SK-MEL-5 (cell line): ENCODE measurements at places on chromosomes 4 and X.

DNA sequence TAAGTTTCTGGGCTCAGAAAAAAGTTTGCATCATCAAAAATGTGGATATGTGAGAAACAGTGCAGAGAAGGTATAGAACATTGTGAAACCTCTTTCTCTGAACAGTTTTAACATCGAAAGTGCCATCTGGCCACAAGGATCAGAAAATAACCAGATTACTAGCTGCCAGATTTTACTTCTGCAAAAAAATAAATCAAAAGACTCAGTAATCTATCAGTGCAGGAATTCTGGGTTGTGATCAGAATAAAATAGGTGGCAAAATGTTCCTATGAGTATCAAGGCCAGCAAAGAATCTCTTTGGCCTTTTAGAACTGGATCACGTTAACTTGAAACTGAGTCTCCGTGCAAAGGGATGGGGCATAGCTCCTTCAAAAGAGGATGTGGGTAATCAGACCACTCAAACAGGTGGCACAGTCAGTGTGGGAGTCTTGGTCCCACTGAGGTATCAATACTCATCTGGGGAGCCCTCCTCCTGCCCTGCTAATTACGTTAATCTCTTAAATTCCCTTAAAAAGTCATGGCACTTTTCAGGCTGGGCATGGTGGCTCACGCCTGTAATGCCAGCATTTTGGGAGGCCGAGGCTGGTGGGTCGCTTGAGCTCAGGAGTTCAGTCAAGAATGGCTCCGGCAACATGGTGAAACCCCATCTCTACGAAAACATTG lies 26.7 kb upstream of the RBM47 start:
- no peak for DNase-seq

- DNase-seq, result no peak
Measured at GRCh38 chrX:13257223-13258051, 62.4 kb downstream of the ATXN3L start.

- DNase-seq, result no peak
Measured at GRCh38 chrX:150664290-150664689, 28.9 kb upstream of the MTMR1 start.

DNA sequence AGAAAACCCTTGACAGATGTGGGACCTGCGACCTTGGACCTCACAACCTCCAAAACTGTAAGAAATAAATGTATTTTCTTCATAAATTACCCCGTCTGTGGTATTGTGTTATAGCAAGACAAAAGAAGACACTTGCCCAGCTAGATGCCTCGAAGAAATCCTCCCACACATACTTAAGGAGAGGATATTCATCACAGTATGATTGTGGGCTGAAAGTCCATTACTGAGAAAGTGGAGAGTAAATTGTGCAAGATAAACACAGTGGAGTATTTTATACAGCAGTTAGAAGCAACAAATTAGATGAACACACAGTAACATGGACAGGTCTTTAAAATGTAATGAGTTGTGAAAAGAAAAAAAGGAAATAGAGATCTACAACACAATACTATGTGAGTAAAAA lies 25.8 kb upstream of the PLA2G12A start:
- no peak for DNase-seq

GRCh38 chr4:87982446-87983010 lies 7.0 kb downstream of the SPP1 start:
- no peak for DNase-seq
